ENCODE measurements at places on chromosomes 1 and 21.

DNA sequence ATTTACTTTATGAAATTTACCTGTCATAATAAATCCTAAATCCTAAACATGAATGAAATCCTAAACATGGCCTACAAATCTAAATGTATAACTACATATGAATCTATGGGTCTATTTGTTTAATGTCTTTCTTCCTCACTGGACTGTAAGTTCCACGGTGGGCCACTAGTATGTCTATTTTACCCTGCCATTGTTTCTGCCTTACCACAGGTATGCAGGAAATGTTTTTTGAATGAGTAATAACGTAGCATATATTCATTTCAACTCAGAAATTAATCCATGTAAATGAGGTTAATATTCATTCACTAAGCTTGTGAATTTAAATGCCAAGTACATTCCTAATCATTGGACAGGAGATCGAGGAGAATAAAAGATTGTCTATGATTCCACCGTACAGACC, 35.3 kb downstream of the B3GALNT2 start:
- no peak for DNase-seq

- no peak for DNase-seq
Observed at GRCh38 chr21:41957991-41958766, 4.4 kb upstream of the C2CD2 start.

DNA sequence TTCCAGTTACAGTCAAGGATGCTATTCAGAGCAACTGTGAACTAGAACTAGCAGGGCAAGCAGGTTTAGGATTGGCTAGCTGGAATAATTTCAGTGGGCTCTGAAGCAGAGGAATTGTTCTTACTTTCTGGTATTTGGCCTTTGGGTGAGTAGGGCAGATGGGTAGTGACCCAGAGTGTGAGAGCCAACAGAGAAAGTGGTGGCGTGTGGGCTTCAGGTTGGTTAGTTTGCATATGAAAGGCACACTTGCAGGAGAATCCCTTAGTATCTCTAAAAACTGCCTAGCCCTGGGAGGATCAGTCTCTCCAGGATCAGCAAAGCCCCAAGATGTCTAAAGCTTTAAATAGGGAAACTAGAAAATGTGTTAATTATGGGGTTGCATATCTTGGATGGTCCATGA, 67.6 kb upstream of the LRRC8B start:
- DNase-seq: no peak

- DNase-seq: no peak
Observed at GRCh38 chr1:222535455-222535854, 12.4 kb downstream of the HHIPL2 start.

DNA sequence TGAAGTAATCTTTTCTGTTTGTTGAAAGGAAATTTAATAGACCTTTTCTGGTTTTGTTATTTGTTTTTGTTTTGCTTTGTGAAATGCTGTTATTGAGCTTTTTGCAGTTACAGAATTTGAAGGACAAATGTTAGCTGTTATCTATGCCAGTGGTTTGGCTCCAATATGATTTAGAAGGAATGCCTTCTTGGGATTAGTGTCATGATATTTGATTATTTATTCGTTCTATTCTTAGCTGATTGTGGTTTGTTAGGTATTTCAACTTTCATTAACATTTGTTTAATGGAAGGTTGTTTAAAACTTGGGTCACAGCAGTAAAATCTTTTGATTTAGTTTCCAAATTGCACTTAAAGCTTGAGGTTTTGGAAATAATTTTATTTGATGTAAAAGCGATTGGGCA, 33.5 kb downstream of the ADGRL2 start:
- no peak for DNase-seq

DNA sequence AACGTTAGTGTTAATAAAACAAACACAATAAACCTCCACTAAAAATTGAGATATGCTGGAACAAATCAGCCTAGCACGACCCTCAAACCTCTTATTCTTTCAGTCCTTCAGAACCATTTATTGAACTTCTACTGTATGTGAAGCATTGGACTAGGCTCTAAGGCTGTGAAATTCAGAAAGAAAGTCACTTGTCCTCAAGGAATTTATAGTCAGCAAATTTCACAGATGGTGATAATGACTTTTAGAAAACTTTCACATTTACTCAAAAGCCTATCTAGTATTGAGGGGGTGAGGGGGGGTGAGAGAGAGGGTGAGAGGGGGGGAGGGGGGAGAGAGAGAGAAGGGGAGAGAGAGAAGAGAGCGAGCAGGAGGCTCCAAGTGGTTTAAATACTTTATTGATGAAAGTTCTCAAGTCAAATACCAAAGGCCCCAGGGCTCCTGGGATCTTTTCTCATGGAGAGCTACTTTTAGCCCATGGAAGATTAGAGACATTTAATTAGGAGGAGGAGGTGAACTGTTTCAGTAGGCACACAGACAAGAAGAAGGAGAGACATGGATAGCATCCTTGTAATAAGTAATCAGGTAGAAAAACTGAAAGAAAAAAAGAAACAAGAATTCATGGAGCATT, 66.3 kb upstream of the SSX2IP start:
- DNase-seq: no peak

DNA sequence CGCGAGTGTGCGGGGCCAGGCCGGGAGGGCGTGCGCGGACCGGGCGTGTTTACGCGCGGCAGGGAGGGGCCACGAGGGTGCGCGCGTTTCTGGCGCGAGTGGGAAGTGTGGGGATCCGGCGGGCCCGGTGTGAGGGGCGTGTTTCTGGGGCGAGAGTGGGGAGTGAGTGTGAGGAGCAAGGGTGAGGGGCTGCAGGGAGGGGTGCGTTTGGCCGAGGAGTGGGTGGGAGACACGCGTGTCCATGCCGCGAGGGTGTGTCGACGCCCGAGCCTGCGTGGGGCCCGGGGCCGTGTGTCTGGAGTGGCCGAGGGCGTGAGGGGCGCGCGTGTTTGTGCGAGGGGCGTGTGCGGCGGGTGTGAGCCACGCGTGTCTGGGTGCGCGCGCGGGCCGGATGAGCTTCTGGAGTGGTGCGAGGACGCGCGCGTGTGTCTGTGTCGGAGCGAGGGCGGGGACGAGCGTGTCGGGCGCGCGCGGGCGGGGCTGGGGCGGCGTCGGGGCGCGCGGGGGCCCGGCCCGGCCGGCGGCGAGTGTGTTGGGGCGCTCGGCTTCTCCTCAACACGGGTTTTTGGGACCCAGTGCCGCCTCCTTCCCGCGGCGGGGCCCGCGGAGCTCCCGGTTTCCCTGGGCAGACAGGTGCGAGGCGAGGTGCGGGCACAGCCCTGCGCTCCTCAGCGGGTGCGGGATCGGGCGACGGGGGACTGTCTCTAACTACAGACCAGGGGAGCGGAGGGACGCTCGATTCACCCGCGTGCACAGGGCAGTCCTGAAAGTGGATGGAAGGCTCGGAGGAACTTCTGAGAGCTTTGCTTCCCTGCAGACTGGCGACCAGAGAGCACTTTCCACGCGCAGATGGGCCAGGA, 65.8 kb upstream of the VAMP3 start:
- DNase-seq: peak; percentile 59

DNA sequence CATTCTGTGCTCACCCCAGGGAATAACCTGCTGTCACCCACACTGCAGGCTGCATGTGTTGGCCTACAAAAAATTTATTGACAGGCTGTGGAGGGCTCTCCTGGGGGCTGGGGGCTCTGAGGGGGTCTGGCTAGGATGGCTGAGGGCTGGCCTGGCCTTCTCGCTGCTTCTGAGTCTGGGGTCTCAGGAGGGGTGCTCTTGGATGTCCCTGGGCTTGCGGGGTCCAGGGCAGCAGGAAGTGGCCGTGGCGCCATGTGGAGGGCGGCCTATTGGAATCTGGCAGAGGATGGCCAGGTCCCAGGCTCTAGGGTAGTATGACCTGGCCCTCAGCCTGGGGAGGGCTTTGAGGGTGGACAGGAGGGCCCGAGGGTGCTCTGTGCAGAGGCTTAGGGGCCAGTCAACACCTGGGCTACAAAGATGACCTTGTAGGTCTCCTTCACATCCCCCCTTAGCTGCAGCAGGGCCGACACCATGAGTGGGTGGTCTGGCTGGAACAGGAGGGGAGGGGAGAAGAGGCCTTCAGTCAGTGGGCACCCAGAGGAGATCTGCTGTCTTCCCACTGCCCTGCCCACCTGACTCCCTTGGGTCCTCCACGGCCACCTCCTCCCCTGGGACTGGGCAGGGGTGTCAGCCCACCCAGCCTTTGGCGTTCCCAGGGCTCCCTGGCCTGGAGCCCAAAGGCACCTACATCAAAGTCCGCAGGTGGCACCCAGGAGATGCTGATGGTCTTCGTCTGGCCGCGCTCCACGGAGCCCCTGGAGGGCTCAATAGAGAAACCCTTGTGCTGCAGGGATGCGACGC, 3.0 kb upstream of the TMEM52 start:
- DNase-seq: no peak

GRCh38 chr1:50516056-50516455, 92.8 kb upstream of the DMRTA2 start:
- DNase-seq: no peak

GRCh38 chr1:115677182-115677555, 35.4 kb downstream of the VANGL1 start:
- no peak for DNase-seq

DNA sequence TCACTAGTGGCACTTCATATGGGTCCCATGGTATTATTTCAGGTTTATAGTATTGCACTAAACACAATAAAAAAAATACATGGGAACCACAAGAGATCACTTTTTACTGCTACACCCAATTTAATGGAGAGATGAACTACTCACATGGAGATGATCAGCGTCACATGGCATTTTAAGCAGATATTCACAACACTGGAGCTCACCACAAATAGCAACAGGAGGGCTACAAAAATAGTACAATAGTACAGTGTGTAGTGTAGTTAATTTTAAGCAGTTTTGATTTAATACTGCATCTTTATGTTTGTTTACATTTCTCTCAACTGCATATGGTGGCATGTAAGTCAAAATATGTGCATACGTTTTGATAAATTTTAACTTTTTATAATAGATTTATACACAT, 31.0 kb downstream of the SNX7 start:
- DNase-seq: no peak

DNA sequence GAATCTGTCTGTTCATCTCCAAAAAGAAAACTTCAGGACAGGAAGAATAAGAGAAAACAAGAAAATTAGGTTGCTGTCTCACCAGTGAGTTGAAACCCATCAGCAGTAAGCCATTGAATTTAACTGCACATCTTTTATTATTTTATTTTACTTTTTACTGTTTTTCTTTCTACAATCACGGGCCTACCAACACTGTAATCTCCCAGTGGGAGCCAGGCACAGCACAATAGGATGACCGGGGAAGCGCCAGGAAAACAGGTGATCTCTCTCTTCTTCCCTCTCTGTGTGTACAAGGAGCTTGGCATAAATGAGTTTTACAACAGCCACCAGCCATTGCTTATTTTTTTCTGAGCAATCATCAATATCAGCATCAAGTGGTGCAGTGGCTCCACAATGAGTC, 113.1 kb upstream of the ESRRG start:
- DNase-seq: no peak

- DNase-seq: no peak
Observed at GRCh38 chr1:176858433-176858916, 306.0 kb downstream of the ASTN1 start.

DNA sequence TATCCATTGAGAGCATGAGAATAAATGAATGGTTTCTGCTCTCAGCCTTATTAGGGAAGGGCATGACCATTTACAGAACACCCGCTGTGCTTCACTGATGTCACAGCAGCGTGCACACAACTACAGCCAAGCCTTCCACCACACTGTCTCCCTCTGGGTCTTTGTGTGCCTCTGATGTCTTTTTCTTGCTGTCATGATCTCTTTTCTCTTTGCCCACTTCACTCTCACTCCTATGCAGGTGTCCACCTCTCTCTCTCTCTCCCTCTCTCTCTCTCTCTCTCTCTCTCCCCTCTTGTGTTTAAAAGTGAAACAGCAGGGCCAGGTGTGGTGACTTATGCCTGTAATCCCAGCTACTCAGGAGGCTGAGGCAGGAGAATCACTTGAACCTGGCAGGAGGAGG, 232.5 kb upstream of the JUN start:
- DNase-seq: no peak

GRCh38 chr1:54768093-54768492, 3.8 kb upstream of the PARS2 start:
- DNase-seq: no peak

DNA sequence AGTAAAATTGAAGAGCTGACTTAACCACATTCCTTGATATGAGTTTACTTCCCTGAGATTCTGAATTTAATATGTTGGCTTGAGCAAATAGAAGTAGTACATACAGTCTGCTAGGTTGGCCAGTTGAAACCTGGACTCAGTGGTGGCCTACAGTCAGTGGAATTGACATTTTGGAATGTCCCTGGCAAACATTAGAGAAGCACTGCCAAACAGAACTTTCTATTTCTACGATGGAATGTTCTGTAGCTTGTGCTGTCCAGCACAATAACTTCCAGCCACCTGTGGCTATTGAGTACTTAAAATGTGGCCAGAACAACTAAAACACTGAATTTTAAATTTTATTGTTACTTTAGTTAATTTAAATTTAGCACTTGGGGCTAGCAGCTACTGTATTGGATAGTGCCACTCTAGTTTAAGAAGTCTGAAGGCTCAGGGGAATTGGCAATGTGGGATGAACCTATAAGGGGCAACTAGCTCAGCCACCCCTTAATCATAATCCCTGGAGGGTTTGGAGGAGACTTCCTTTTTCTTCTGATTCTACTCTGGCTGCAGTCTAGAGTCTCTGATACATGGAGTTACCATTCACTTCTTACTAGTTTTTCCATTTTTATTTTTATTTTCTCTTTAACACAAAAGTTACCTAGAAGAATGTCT, 10.3 kb upstream of the TEDDM1 start:
- no peak for DNase-seq

- no peak for DNase-seq
Observed at GRCh38 chr1:50989694-50990093, 19.6 kb downstream of the CDKN2C start.

- no peak for DNase-seq
Observed at GRCh38 chr1:154744352-154745035, 125.6 kb downstream of the KCNN3 start.

DNA sequence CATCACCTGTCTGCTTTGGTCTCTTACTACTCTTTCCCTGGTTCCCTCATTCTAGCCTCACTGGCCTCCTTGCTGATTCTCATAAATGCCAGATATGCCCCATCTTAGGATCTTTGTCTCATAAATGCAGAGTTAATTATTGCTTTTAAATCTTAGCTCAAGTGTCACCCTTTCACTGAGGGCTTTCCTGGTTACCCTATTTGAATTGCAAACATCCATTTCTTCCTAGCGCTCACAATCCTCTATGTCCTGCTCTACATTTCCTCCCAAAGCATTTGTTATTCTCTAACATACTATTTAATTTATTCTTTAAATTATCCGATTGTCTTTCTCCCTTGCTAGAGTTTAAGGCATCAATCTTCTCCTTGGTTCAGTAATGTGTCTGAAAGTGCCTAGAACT, 296.5 kb upstream of the ADGRL4 start:
- no peak for DNase-seq

DNA sequence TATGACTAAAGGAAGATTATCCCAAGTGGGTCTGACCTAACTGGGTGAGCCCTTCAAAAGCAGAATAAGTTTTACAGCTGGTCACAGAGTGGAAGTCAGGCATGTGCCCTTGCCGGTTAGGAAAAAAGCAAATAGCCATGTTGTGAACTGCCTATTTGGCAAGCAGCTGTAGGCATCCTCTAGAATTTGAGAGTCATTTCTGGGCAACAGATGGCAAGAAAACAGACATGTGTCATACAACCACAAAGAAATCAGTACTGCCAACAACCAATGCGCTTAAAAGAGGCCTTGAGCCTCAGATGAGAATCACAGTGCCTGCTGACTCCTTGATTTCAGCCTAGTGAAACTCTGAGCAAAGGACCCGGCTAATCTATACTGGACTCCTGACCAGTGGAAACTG, 26.8 kb downstream of the LRRC53 start:
- no peak for DNase-seq

- DNase-seq: no peak
Observed at GRCh38 chr1:201742955-201743805, 85.8 kb upstream of the IPO9 start.

All from CD4-positive, alpha-beta T cell treated with Interleukin-1 beta for 1 hour (primary cell).